ENCODE measurements at places on chromosomes 6 and 20.

DNA sequence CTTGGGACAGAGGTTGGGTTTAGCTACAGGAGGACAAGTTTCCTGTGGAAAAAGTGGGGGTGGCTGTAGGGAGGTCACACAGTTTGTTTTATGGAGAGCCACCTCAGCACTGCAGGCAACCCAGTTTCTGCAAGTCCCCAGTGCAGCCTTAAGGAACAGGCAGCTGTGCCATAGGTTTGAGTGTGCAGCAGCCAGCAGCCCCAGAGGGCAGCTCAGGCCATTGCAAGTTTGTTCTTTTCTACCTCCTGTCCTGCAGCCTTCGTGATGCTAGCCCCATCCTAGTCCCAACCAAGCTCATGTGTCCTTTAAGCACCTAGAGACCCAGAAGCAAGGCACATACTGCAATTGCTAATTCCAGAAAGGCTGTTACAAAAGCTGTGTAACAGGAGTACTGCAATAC, 58.8 kb downstream of the ZBTB9 start:
- DNase-seq, result no peak

GRCh38 chr6:69022993-69023392, 387.9 kb downstream of the ADGRB3 start:
- no peak for DNase-seq

- DNase-seq, result no peak
Observed at GRCh38 chr6:79149884-79150283, 71.8 kb upstream of the PHIP start.

- no peak for DNase-seq
Observed at GRCh38 chr6:14799928-14800327, 445.9 kb upstream of the JARID2 start.

GRCh38 chr6:81054036-81054435, 698.4 kb downstream of the TENT5A start:
- no peak for DNase-seq

DNA sequence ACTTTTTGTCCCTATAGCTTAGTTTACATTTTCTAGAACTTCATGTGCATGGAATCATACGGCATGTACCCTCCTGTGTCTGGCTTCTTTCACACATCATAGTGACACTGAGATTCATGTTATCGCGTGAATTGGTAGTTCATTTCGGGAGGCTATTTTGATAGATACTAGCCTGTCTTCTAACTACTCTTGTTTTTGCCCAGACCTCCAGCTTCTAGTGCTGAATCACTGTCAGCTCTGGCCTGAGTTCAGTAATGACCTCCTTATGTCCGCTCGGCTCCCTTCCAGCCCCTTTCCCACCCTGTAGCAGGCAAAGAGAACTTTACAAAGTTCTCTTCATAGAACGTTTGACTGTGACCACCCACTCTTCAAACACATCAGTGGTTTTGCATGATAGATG, 14.1 kb downstream of the MYBL2 start:
- DNase-seq, result no peak

DNA sequence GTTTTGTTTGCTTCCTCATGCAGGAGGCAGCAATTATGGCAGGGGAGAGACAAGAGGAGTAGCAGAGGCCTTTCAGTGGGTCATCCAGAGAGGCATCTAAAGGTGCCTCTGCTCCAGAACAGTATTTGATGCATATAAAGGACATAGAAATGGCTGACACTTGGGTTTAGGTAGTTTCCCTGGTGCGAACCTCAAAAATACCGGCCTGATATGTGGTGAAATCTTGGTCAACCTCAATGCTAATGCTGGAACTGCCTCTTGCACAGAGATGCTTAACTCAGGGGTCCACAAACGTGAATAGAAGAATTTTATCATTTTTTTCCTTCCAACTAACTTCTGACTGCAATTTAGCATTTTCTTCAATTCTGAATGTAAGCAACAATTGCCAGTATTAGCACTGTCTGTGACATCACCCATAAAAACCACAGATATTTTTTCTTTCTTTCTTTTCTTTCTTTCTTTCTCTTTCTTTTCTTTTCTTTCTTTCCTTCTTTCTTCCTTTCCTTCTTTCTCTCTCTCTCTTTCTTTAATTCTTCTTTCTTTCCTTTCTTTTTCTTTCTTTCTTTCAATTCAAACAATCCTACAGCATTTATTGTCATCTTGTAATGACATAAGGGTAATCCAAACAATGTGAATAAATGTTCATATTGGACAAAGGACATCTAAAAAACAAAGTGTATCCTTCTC, 180.0 kb upstream of the UST start:
- DNase-seq, result no peak

DNA sequence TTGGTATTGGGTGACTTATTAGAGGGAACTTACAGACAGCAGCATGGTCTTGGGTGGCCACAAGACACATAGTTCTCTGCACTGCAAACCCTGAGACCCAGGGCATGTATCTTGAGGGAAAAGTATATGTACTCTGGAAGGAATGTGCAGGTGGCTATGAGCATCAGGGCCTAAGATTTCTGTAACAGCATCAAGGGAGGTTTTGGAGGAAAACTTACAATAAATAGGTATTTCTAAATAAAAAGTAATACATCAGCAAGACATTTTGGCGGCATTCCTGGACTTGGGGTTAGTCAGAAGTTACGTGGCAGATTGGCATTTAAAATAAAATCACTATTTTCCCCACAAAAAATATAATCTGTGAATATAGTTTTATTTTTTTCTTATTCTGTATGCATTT, 8.0 kb upstream of the STX7 start:
- no peak for DNase-seq
